AG20443 (cell line): ENCODE measurements at places on chromosomes 7 and 10.

DNA sequence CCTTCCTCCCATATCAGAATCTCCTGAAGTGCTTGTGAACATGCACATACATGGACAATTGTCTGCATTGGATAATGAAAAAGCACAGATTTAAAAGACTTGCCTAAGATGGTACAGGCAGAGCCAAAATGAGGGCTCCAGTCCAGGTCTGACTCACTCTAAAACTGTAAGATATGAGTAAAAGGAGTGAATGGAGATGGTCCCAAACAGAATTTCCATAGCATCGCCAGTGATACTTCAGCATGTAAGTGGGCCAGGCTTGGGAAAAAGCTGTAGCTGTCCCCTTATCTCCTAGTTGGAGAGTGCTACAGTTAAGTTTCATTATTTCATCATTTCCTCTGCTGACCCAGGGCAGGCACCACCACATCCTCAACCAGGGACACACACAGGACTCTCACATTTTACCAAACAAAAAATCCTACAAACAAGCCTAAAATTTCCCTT, 26.4 kb upstream of the IL6 start:
- DNase-seq = peak; percentile 43

GRCh38 chr10:117366741-117367140, 8.5 kb downstream of the PDZD8 start:
- DNase-seq = no peak

- no peak for DNase-seq
Observed at GRCh38 chr10:48785796-48786195, 101.1 kb downstream of the WDFY4 start.

DNA sequence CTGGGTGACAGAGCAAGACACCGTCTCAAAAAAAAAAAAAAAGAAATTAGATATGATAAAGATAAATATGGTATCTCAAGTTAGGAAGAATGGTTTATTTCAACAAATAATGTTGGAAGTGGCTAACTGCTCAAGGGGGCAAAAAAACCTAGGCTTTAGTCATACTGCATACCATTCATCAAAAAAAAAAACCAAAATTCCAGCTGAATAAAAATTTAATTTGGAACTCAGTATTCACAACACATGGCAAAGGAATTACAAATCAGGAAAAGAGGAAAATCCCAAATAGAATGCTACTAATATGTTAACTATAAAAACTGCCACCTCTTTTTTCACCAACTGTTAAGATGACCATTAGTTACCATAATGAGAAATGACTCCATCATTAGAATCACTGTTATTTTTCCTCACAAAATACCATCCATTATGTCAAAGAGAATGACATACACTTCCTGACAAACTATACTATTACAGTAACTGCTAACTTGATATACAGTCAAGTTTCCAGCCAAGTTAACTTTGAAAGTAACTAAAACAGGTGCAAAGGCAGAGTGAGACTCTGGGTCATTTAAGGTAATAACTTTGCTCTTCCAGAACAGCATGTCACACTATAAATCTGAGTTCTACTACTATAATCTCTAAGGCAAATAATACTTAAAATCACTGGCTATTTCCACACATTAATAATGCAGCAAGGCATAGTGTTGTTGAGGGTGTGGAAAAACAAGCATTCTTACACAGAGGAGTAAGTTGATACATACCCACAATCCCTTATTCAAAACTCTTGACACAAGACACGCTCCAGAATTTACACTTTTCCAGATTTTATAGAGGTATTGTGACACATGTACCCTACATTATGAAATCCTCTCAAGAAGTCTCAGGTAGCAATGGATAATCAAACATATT, 10.2 kb downstream of the KBTBD2 start:
- DNase-seq = peak; percentile 27

GRCh38 chr7:26311798-26312197, 20.1 kb downstream of the SNX10 start:
- no peak for DNase-seq

- DNase-seq = no peak
Observed at GRCh38 chr7:68183176-68183575, 1186.5 kb downstream of the TYW1 start.

GRCh38 chr10:67976292-67977245, 92.1 kb downstream of the SIRT1 start:
- DNase-seq = peak; percentile 12

DNA sequence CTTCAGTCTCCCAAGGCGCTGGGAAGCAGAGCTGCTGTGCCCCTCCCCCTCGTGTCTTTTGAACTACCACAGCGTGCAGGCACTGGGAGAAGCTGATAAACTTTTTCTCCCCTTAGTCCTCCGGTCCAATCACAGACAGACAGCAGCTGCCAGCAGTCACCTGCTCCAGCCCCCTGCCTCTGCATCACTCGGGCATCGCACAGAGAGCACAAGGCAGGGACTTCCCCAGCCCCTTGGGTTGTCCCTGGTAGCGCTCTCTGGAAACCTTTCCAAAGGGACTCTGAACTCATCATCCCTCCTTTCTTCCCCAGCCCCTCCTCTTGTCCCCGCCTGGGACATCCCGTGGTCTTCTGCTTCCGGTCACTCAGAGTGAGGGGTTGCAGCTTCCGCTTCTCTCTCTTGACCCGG, 1.4 kb upstream of the NEUROG3 start:
- no peak for DNase-seq

- no peak for DNase-seq
Observed at GRCh38 chr10:69818676-69819239, 17.1 kb downstream of the COL13A1 start.

DNA sequence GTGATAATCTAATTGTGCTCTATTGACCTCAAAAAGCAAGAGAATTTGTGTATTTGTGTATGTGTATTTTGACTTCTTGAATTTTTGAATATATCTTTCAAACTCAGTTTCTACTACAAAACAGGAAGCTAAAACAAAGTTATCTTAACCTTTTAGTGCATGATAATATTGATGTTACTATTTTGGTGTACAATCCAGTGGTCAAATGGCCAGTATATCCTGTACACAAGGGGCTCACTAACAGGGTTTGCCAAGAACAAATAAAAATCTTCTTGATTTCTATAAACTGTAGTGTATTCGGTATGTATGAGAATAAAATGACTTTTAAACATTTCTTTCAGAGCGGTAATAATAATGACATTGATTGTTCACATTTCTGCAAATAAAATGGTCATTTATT, 69.6 kb downstream of the FOXP2 start:
- no peak for DNase-seq

- DNase-seq = peak; percentile 29
Observed at GRCh38 chr7:116511552-116512519, 12.3 kb downstream of the CAV2 start.

GRCh38 chr10:23148214-23148613, 43.9 kb upstream of the PTF1A start:
- no peak for DNase-seq

DNA sequence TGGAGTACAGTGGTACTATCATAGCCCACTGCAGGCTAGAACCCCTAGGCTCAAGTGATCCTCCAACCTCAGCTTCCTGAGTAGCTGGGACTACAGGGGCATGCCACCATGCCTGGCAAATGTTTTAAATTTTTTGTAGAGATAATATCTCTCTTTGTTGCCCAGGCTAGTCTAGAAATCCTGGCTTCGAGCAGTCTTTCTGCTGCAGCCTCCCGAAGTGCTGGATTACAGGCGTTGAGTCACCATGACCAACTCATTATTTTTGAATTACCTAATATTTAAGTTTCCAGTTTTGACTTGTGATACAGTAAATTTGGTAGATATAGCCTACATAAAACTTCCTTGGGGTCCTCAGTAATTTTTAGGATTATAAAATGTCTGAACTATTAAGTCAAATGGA, 74.1 kb downstream of the RUNDC3B start:
- DNase-seq = peak; percentile 11

- no peak for DNase-seq
Observed at GRCh38 chr7:4436936-4437335, 245.2 kb upstream of the FOXK1 start.

- DNase-seq = no peak
Observed at GRCh38 chr7:11910253-11910652, 78.3 kb upstream of the THSD7A start.

DNA sequence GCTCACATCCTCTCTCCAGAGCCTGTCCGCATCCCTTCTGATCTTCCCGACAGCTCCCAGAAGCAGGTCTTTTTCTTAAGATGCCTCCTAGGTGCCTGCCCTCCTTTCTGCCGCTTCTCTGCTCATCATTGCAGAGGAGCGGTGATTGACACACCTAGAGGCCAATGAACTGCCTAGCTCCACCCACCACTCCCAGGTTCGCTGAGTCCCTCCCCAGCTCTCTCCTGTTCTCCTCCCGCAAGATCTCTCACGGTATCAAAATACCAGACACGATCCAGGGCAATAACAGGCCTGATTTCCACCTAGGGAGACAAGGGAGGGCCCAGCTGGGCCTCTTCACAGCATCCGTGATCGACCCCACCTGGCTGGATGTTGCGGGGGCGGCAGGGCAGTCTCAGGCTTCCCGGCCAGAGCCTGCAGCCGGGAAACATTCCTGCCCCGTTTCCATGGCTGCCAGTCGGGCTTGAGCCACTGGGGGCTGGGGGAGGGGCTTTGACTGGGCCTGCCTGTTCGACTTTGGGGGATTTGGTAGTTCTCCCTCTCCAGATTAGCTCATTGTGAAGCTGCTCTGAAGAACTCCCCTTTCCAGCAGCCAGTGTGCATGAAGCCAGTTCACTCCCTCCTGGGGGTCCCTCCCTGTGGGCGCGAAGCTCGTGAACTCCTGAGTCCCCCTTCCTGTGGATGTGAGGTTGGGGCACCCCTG, 373.5 kb downstream of the RPS24 start:
- no peak for DNase-seq

- DNase-seq = peak; percentile 72
Observed at GRCh38 chr7:142440219-142440905, 182.5 kb upstream of the PRSS58 start.

DNA sequence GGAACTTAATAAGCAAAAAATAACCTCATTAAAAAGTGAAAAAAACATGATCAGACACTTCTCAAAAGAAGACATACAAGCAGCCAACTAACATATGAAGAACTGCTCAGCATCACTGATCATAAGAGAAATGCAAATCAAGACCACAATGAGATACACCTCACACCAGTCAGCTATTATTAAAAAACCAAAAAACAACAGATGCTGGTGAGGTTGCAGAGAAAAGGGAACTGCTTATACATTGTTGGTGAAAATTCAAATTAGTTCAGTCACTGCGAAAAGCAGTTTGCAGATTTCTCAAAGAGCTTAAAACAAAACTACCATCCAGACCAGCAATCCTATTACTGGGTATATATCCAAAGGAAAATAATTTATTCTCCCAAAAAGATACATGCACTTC, 513.3 kb downstream of the MDFIC start:
- DNase-seq = no peak

DNA sequence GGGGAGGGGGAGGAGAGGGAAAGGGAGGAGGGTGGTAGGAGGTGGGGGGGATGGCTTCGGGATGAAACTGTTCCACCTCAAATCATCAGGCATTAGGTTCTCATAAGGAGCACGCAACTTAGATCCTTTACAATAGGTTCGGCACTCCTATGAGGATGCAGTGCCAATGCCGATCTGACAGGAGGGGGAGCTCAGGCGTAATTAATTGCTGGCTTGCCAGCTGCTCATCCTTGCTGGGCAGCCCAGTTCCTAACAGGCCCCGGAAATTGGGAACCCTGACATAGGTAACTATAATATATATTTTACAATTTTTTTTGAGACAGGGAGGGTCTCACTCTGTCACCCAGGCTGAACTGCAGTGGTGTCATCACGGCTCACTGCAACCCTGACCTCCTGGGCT, 118.8 kb upstream of the SFMBT2 start:
- peak; percentile 23 for DNase-seq

DNA sequence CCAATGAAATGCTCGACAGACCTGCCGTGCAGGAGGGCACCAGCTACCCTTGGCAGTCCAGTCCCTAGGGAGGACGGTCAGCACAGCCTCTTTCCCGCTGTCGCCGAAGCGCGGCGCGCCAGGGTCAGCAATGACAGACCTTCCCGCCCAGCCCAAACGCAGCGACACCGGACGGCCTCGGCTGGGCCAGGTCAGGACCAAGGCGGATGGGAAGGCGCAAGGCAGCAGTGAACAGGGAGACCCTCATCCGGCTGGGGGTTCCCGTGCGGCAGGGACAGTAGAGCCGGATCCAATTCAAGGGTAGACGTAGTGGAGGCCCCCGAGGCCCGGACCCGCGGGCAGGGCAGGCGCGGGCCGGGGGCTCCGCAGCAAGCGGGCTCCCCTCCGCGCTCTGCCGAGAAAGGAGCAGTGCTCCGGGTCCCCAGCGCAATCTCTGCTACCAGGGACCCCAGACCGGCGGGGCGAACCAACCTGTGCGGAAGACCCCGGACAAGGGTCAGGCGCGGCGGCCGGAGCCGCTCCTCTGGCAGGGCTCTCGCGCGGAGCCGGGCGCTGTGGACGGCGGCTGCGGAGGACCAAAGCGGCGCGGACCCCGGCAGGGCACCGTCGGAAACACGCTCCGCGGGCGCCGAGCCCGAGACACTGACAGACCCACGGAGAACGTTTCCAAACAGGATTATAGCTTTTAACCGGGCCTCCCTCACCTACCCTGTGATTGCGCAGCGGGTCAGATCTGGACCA, at the start of gene SEC31B:
SEC31B (minus strand) TSS at position 551 of the 741 bp plus-strand sequence. CDS start 2,909 bp downstream, outside the sequence.
- peak; percentile 38 for DNase-seq

- DNase-seq = no peak
Observed at GRCh38 chr10:22243321-22243720, 25.5 kb upstream of the EBLN1 start.

GRCh38 chr7:98091061-98091460, 15.6 kb upstream of the LMTK2 start:
- no peak for DNase-seq

DNA sequence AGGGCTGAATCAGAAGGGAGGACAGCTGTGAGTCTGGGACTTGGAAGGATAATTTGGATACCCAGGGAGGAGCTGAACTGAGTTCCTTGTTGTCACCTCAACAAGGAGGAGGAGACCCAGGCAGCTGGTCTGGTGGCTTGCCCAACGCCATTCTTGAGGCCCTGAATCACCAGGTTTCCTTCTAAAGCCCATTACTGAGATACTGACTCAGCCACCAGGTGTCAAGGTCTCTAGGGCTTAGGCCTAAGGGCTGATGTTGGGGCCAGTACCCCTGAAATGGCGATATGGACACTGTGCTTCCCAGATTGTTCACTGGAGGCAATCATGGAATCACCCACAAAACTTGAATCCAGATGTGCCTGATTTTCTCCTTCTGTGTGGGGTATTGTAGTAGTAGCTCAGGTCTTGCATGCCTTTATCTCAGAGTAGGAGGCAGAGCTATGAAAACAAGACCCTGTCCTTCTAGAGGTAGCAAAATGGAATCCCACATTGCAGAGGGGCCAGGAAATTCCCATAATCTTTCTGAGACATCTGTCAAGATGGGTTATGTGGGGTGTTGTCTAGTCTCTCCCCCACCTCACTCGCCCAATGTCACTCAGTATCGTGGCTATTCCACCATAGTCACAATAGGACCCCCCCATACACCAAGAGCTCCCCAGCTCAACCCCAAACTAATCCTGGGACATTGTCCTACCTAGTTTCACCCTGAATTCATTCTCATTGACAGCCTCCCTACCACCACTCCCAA, 1.8 kb upstream of the ATG9B start:
- no peak for DNase-seq

GRCh38 chr10:43256531-43257346, 10.1 kb downstream of the RASGEF1A start:
- no peak for DNase-seq
